ENCODE measurements at places on chromosomes 3 and 15.
A peak's percentile ranks its signal among the peaks of the same experiment; 100 is the strongest.

GRCh38 chr3:177279118-177279815 is 82.0 kb upstream of the TBL1XR1 start:
- DNase-seq: no peak

- DNase-seq: no peak
Measured at GRCh38 chr3:86814321-86814720, 176.6 kb downstream of the VGLL3 start.

DNA sequence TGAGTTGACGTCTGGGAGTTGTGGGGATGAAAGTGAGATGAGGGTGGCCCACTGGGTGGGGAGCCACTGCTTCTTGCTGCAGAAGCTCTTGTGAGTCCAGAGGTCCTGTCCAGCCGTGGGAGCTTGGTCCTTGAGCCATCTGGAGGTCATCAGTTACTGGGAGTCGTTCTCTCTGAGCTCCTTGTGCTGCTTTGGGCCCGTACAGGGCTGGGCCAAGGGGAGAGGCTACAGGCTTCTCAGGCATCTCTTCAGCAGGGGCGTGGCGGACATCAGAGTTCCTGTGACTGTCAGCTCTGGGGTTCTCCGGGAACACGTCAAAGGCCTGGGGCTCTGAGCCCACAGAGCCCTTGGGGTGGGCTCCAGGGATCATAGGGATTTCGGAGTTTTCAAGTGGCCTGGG is 2.6 kb downstream of the PRRT3 start:
- DNase-seq: no peak

- DNase-seq: peak; percentile 95
Measured at GRCh38 chr3:67083277-67083676, 85.2 kb downstream of the KBTBD8 start.

DNA sequence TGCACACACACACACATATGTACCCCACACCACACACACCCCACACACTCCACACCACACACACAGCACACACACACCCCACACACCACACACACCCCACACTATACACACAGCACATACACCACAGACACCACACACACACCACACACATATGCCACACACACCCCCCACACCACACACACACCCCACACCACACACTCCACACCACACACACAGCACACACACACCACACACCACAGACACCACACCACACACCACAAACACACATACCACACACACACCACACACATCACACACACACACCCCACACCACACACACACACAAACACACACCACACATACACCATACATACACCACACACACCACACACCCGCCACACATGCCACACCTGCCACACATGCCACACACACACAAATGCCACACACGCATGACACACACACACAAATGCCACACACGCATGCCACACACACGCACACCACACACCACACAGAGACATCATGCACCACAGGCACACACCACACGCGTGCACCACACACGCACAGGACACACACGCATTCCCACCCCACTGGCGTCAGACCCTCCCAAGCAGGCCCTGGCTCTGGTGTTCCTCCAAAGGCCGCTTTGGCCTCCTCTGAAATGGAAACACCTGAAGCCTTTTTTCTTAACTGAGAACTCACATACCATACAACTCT is 15.7 kb downstream of the CHST13 start:
- no peak for DNase-seq

DNA sequence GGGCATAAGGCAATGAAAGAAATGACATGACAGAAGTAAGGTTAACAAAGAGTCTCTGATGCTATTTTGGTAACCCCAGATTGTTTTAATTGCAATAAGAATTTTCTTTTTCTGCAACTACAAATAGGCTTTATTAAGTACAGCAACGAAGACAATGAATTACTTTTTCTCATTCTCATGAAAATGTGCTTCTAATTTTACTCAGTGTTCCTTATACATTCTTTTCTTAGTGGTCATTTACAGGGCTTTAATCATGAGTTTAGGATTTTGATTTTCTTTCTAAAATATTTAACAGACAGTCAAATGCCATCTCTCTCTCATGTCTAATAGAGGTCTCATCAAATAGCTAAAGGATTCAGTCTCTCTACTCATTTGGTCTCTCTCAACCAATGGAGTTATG is 452.1 kb downstream of the RAP2B start:
- no peak for DNase-seq

GRCh38 chr3:159879146-159879545 is 109.5 kb upstream of the IL12A start:
- no peak for DNase-seq

GRCh38 chr15:80476036-80476435 is 71.9 kb downstream of the ARNT2 start:
- DNase-seq: no peak

GRCh38 chr15:93800805-93801204 is 430.6 kb upstream of the MCTP2 start:
- no peak for DNase-seq

DNA sequence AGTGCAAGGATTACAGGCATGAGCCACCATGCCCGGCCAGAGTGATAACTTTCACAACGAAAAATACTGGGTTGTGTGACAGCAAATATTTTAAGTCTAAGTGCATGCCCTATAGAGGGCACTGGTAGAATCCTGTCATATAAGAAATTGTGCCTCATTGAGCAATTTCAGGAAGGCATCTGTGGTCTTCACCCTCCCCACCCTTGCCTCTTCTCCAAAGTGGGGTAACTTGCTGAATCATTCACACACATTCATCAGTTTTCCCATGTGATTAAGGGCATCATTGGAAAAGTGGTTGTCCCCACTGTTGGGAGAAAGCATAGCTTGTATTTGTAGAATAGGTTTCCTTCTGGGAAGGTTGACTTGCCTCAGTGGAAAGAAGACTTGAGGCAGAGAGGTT is 9.2 kb downstream of the MITF start:
- no peak for DNase-seq

DNA sequence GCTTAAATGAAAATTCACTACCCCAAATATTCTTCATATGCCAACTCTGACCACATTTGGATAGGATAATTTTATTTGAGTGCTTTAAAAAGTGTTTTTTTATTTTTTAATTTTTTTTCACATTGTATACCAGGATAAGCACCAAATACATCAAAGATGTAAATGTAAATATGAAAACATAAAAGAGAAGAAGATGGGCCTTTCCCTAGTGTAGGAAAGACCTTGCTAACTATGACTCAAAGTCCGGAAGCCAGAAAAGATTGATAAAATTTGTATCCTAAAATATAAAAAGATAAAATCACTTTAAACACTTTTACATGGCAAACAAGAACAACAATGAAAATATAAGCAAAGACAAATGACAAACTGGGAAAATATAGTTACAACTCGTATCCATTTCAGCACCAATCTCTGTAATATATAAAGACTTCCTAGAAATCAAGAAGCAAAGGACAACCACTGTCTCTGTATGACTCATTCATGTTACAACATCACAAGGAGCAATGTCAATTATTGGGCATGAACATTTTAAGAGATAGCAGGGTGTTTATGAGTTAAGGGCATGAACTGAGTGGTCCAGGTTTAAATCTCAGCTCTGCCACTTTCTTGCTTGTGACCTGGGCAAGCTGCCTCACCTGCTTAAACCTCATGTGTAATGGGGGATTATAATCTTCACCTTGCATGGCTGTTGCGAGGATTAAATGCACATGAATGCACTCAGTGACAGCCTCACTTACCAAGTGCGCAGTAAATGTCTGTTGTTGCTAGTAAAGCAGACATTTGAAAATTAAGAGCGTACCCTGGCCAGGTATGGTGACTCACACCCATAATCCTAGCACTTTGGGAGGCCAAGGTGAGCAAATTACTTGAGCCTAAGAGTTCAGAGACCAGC is 25.3 kb upstream of the ARHGEF3 start:
- peak; percentile 22 for DNase-seq
